Stimulated activated naive CD4-positive, alpha-beta T cell (primary cell): ENCODE measurements at places on chromosomes 1 and 21.

GRCh38 chr1:181816608-181817007 is 244.9 kb downstream of the ZNF648 start:
- DNase-seq: no peak

DNA sequence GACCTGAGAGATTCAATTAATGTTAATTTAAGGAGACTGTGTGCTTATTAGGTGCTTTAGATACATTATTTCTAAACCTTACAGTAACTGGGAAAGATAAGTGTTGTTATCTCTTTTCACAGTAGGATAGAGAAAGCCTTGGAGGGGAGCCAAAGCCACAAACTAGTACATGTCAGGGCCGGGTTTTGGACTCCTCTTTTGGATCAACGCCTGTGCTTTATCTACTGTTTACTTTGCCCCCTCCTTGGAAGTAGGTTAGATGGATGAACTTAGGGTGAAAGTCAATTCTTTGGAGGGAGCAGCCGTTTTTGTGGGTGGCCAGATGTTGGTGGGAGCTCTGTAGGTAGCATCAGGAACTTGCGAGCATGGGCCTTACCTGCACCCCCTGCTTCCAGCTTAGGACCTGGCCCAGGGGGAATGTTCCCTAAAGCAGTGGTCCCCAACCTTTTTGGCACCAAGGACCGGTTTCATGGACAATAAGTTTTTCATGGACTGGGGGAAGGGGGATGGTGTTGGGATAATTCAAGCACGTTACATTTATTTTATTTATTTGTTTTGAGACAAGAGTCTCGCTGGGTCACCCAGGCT is 1.7 kb downstream of the HHAT start:
- DNase-seq: no peak

DNA sequence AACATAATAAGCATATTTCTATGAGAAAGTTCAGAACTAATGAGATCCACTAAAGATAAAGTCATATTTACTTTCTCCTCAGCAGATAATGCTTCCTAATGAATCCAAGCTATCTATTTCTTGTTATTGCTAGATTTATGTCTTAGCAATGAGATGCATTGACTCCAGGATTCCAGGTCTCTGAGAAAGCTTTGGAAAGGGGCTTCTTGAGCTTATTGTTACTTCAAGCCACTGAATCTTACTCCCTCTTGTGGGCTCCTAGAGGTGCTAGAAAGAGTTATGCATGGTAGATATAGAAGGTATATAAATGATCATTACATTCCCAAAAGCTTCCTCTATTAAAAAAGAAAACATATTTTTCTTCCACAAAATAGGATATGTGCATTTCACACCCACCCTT is 246.4 kb upstream of the ADAMTS5 start:
- no peak for DNase-seq

GRCh38 chr1:97499667-97500066 is 421.2 kb downstream of the DPYD start:
- no peak for DNase-seq

- no peak for DNase-seq
Measured at GRCh38 chr1:42949312-42950115, 9.2 kb downstream of the SLC2A1 start.

DNA sequence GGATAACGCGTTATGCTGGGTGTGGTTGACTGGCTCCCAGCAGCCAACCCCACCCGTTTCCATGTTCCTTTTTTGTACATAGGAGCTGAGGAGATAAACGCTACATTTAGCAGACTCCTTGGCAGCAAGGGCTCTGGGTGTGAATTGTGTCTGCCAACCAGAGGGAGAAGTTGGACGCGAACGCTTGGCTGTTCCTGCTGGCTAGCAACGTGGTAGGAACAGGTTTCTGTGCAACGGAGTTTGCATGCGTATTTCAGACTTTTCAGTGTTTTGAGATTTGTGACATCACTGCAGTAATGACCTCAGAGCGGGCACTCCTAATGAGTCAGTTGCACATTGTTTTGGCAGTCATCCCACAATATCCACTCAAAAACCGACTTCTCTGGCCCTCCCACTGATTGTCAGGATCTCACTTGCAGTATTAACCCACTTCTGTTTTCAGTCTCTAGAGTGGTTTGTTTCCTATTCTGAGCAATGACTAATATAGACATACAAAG is 98.7 kb upstream of the RGS1 start:
- no peak for DNase-seq

GRCh38 chr1:12206792-12207424 is 22.9 kb upstream of the VPS13D start:
- no peak for DNase-seq

DNA sequence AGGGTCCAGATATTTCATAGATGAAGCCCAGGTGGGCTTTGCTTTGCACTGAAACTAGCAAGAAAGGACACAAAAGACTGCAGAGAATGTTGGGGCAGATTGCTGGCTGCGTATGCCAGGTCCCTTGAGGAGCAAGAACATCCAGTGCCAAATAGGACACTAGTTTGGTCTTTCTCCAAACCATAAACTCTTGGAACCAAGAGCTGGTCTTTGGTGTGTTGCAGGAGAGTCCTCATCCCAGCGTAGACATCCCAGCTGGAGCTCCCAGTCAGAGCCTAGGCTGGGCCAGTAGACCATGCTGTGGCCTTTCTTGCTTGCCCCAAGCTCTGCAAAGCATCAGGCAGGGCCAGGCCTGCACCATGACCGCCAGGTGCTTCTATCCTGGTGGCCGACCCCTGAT is 87.5 kb downstream of the ATP5PO start:
- no peak for DNase-seq

GRCh38 chr21:41149199-41149598 is 18.8 kb upstream of the BACE2 start:
- DNase-seq: no peak

DNA sequence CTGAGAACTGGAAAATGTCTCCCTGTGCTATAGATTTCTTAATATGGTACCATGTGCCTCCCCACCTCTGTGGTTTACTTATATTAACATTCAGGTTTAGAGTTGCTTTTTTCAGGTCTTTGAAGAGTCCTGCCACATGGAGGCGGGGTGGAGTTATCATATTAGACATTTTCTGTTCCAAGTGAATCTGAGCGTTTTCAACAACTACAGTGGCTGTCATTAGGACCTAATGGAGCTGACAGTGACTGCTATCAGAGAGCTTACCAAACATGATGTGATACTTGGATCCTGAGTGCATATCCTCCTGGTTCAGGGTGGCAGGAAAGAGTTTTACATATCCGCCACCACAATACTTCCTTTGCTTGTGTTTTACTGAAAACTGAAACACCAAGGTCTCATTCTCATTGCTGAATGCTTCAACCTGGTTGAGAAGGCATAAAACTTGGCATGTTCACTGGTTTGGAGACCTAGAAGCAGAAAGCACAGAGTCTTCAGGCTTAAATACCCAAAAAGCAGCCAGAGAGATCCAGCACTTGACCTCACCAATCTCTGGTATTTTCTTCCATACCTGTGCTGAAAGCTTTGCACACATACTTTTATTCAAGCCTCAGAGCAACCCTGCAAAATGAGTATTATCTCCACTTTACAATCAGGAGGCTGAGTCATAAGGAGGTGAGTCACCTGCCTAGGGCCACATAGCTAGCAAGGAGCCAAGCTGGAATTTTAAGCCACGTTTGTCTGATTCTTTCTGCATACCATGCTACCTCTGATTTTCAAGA is 47.4 kb upstream of the OSBPL9 start:
- no peak for DNase-seq

DNA sequence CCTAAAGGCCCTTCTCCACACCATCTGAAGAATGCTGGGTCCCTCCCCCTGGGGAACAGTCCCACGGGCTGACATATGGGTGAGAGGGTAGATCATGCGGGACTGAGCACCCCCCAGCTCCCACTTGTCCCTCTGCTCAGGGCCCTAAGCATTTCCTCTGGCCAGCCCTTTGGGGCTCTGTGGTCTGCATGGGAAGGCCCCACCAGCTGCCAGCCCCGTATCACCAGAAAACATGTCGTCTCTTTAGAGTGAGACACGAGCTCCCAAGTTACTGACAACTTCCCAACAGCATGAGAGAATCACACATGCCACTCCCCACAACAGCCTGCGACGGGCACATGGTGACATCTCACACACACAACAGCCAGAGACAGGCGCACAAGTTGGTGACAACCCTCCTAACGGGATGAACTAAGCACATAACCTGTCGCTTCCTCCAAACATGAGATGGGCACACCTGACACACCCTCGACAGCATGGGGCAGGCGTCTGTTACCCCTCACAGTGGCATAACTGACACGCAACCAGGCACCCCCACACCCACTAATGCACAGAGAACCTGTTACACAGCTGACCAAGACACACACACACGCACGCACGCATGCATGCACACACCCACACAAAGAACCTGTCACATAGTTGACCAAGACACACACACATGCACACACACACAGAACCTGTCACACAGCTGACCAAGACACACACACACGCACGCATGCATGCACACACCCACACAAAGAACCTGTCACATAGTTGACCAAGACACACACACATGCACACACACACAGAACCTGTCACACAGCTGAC is 41.2 kb downstream of the AHDC1 start:
- DNase-seq: no peak

- no peak for DNase-seq
Measured at GRCh38 chr1:14723401-14723800, 124.9 kb downstream of the KAZN start.
